ENCODE measurements at places on chromosomes 7 and 10. TPM values are rescaled to one million over a fixed set of nuclear protein-coding genes. Genes with fewer than 3 reads are reported as not detected.

The WEE2 gene
- total RNA-seq: not detected

GRCh38 chr7:2720024-2720423 lies 32.0 kb downstream of the AMZ1 start:
- H3K36me3 ChIP-seq: no peaks in the 10 kb centered on the region
- H3K4me3 ChIP-seq: no peak overlapping the region
- no peak overlapping the region for H3K27ac ChIP-seq

The LOXL4 gene
- not detected for total RNA-seq

- H3K27me3 ChIP-seq: no peaks in the 10 kb centered on the region
- no peak overlapping the region for H3K4me3 ChIP-seq
- peaks cover 66% of the 10 kb centered on the region for H3K36me3 ChIP-seq
- no peak overlapping the region for H3K27ac ChIP-seq
- no peak for DNase-seq
- peaks cover 44% of the 10 kb centered on the region for H3K4me1 ChIP-seq
Observed at GRCh38 chr10:11263767-11264166, 246.1 kb downstream of the CELF2 start.

DNA sequence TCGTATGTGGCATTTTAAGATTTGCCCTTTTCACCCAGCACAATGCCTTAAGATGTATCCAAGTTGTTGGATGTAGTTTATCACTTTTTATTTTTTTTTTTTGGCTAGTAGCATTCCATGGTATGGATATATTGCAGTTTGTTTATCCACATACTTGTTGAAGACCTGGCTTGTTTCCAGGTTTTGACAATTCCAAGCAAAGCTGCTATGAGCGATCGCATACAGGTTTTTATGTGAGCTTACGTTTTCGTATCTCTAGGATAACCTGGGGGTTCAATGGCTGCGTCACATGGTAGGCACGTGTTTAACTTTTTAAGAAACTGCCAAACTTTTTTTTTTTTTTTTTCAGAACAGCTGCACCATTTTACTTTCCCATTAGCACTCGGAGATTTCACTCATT lies 32.2 kb downstream of the BAIAP2L1 start:
- no peak overlapping the region for H3K27ac ChIP-seq
- no peaks in the 10 kb centered on the region for H3K4me1 ChIP-seq
- no peak for DNase-seq
- no peaks in the 10 kb centered on the region for H3K27me3 ChIP-seq
- no peak overlapping the region for H3K4me3 ChIP-seq

The CRHR2 gene
- total RNA-seq: not detected

The PIP gene
- not detected for total RNA-seq

DNA sequence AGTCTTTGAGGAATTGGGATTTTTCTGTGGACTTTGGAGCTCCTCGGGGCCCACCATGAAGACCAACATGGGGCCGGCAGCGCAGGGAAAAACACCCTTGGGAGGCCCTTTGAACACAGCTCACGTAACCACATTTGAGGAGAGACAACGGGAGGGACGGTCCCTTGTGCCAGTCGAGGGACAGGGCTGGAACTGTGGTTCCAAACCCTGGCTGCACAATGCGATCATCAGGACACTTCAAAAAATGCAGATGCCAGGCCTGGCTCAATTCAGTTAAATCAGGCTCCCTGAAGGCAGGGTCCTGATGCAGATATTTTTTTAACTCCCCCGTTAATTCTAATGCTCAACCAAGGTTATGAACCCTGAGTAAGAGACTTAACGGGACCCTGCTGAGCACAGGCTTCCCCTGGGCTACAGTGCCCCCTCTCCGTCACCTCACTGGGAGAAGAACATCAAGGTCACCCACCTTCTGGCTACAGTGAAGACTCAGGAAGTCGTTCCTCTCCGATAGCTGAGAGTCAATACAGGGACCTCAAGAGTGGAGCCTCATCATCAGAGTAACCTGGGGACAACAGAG lies 30.4 kb downstream of the LYZL1 start:
- H3K4me1 ChIP-seq: no peaks in the 10 kb centered on the region
- DNase-seq: no peak
- no peak overlapping the region for H3K27ac ChIP-seq
- no peaks in the 10 kb centered on the region for H3K36me3 ChIP-seq
- no peak overlapping the region for H3K4me3 ChIP-seq

DNA sequence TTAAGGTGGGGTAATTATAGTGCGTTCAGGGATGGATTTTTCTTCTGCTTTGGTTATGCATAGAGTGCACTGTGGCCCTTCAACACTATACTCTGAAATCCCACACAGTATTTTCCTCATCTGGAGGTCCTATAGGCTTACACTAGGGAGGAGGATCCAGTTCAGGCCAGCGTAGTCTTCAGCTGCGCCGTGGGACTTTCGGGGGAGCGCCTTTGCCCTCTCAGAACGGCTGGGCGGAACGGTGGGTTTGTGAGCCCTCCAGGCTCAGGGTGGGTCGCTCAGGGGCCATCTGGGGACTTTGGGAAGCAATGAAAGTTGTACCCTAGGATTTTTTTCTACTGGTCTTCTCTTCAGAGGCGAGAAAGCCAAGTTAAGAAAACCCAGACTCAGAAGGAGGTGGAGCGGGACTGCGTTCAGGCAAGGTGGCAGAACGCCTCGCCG lies 652 bp upstream of the VPS26A start:
- no peak for DNase-seq
- no peaks in the 10 kb centered on the region for H3K27me3 ChIP-seq
- H3K27ac ChIP-seq: peak overlapping the region; percentile 97
- H3K4me1 ChIP-seq: peaks cover 23% of the 10 kb centered on the region
- H3K4me3 ChIP-seq: peak overlapping the region; percentile 88

DNA sequence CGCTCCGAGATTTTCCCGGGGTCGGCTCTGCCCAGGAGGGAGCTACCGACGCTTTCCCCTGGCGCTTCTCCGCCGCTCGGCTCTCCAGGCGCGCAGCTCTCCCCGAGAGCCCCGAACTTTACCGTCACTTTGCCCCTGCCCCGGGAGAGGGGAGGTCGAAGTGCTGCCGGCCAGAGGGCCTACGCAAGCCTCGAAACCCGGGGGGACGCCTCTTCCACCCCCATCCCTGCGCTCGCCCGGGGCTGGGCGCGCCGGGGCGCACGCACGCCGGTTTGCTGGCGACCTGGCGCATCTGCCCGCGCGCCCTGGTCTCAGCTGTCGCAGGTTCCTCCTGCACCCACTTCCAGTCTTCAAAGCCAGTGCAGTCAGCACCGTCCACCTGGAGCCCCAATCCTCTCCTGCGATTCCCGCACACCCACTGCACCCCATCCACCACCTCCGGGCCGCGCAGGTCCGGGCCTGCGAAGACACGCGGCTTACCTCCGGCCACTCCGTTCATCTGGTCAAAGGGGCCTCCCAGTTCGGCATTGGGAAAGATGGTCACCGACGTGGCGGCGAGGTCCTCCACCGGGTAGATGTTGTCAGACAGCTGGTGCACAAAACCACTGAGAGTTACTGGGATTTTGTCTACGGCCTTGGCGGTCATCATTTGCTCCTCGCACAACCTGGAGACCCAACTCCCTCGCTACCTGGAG lies 638 bp downstream of the EGR2 start:
- H3K4me3 ChIP-seq: peak overlapping the region; percentile 91
- peak; percentile 40 for DNase-seq
- H3K27me3 ChIP-seq: peaks cover 15% of the 10 kb centered on the region

The AGMO gene
- not detected for total RNA-seq

DNA sequence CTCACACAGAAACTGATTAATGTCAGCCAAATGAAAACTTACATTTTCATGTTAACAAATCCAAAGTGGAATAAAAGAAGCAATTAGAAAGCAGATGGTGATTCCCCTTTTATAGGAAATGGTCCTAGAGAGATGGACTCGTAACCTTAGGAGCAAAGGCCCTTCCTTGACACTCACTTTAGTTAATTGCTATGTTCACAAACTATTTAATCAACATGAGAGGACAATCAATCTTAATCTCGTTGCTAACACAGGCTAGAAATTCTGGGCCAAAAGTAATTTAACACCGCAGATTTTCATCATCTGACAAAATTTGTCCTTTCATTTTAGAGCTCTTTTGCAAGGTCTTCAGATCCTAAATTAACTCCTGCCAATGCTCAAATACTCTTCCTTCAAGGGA lies 64.0 kb upstream of the DNAJB12 start:
- no peak overlapping the region for H3K4me3 ChIP-seq
- no peak for DNase-seq
- H3K27ac ChIP-seq: no peak overlapping the region
- H3K36me3 ChIP-seq: no peaks in the 10 kb centered on the region

DNA sequence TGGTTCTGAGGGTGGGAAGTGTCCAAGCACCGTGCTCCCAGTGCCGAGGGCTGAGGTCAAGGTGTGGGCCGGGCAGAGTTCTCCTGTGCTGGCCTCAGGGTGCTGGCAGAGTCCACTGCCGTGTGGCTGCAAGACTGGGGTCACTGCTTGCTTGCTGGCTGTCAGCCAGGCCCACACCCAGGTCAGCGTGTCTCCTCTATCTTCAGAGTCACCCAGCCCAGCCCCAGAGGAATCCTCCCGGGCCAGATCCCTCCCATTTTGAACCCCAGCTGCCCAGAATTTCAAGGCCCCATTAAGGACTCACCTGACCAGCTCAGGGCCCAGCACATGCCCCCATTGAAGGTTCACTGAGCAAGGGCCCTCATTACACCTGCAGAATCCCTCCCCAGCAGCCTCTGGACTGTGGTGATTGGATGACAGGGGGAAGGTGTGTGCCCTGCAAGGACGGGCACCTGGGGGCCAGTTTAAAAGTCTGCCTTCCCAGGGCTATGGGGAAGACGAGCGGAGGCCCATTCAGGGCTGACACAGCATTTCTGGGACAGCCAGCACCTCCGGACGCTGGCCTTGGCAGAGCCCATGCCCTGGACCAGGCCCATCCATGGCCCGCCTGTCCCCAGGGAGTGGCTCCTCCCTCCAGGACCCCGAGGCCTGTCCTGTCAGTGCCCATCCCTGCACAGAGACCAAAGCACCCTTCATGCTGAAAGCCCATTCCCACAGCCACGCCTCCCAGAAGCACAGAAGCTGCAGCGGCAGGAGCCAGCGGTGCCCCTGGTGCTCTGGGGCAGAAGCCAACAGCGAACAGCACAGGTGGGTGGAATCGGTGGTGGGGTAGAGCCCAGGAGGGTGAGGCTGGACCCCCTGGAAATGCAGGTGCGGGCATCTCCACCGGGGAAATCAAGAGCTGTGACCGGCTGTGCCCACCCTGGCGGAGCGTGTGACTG lies 45.1 kb upstream of the PPP2R2D start:
- no peaks in the 10 kb centered on the region for H3K4me1 ChIP-seq
- DNase-seq: no peak
- H3K27ac ChIP-seq: no peak overlapping the region

DNA sequence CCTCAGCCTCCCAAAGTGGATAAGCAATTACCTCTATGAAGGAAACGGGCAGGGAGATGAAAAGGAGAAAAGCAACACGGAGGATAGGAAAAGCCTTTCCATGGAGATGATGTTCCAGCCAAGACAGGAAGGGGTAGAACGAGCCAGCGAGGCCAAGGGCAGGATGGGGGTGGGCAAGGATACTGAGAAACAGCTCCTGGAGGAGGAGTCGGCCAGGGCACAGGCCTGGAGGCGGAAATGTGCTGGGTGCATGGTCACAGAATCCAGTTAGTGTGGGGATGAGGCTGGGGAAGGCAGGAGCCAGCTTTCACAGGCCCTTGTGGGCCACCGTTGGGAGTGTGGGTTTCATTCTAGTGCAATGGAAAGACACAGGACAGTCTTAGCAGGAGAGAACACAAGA lies 162.6 kb downstream of the JAZF1 start:
- H3K36me3 ChIP-seq: no peaks in the 10 kb centered on the region
- no peak for DNase-seq
- H3K27me3 ChIP-seq: no peaks in the 10 kb centered on the region
- no peaks in the 10 kb centered on the region for H3K4me1 ChIP-seq

DNA sequence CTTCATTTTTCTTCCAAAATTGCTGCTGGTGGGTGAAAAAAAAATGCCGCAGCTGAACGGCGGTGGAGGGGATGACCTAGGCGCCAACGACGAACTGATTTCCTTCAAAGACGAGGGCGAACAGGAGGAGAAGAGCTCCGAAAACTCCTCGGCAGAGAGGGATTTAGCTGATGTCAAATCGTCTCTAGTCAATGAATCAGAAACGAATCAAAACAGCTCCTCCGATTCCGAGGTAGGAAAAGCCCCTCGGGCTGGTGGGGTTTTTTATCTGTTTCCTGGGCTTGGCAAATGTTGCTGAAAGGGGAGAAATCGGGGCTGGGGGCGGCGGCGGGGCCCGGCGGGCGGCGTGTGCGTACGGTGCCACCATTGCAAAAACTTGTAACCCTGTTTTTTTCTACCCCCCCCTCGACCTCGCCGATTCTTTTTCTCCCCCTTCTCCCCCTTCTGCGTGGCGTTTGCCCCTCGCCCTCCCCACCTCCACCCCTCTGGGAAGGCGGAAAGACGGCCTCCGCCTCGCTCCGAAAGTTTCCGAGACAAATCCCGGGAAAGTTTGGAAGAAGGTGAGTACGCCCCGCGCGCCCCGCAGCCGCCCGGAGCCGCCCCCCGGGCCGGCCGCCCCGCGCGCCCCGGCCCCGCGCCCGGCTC lies 789 bp downstream of the TCF7L2 start:
- H3K36me3 ChIP-seq: no peaks in the 10 kb centered on the region
- H3K27me3 ChIP-seq: peaks cover 5% of the 10 kb centered on the region

GRCh38 chr7:25073451-25073850 lies 51.6 kb downstream of the CYCS start:
- H3K4me1 ChIP-seq: no peaks in the 10 kb centered on the region
- no peak overlapping the region for H3K4me3 ChIP-seq

- no peaks in the 10 kb centered on the region for H3K36me3 ChIP-seq
Observed at GRCh38 chr7:82375129-82375528, 68.4 kb downstream of the CACNA2D1 start.

DNA sequence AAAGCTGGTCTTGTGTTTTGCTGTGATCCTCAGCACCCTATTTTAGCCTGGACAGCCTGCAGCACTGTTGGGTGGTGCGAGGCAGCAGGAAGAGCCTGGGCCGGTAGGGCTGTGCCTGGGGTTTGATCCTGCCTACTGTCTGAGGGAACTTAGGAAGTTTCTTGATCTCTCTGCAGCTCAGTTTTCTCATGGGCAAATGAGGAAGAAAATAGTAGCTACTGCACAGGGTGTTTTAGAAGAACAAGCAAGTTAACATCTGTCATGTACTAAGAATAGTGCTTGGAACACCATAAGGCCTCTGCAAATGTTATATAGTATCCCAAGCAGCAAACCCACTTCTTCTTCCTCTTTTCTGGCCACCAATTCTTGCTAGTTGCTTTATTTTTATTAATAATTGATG lies 12.0 kb upstream of the AGR2 start:
- H3K27me3 ChIP-seq: no peaks in the 10 kb centered on the region
- H3K4me3 ChIP-seq: no peak overlapping the region
- DNase-seq: no peak
- no peak overlapping the region for H3K27ac ChIP-seq

GRCh38 chr7:115704884-115705283 lies 325.7 kb downstream of the TFEC start:
- no peaks in the 10 kb centered on the region for H3K4me1 ChIP-seq
- no peaks in the 10 kb centered on the region for H3K27me3 ChIP-seq
- no peaks in the 10 kb centered on the region for H3K36me3 ChIP-seq
- no peak overlapping the region for H3K4me3 ChIP-seq
- DNase-seq: no peak
- no peak overlapping the region for H3K27ac ChIP-seq

DNA sequence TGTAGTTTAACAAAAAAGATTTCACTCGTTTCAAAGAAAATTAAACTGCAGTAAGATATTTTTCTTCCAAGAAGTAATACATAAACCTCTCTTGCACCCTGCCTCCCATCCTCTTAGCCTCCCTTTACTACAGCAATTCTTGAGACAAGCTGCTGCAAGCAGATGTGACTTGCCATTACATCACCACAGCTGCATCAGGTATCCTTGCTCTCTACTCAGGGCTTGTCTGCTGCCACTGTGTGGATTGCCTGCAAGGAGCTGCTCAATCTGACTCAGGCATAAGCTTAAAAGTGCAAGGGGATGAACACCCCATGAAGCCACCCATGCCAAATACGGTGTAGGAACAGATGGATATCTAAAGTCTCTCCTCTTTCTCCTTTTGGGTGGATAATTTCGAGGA lies 609.9 kb downstream of the DNAJB9 start:
- H3K36me3 ChIP-seq: no peaks in the 10 kb centered on the region
- no peak overlapping the region for H3K27ac ChIP-seq
- no peaks in the 10 kb centered on the region for H3K27me3 ChIP-seq
- no peak for DNase-seq

All from CD8-positive, alpha-beta memory T cell (primary cell).